ENCODE measurements at places on chromosomes 5 and 9.

- DNase-seq = peak; percentile 88
Measured at GRCh38 chr9:85940832-85941621, at the start of gene NAA35. Gene NAA35 (plus strand): TSS chr9:85941146. CDS start chr9:85942160, 1,014 bp downstream.

- no peak for DNase-seq
Measured at GRCh38 chr9:98809311-98810101, 2.0 kb downstream of the GALNT12 start.

DNA sequence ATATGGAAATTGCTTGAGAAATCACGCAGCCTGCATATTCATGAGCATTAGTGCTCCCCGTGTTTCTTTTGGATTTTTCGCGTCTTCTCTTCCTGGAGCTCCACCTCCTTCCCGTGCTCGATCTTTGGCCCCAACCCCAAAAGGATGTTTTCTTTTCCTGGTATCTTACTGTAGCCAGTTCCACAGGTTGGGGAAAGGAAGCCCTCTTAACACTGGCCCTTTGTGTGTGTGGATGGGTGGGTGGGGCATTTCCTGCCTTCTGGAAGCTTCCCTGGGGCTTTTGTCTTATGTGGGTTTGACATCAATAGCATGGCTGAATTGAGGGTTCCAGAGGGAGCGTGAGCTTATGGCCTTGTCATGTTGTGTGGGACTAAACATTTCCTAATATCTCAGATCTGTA, 21.9 kb downstream of the STXBP1 start:
- no peak for DNase-seq

GRCh38 chr5:141664733-141665461, 13.7 kb upstream of the FCHSD1 start:
- DNase-seq = no peak

- DNase-seq = no peak
Measured at GRCh38 chr5:42756606-42757601, at the start of gene CCDC152. Gene CCDC152 (plus strand): TSS chr5:42756818. CDS start chr5:42759122, 2,304 bp downstream.

- DNase-seq = no peak
Measured at GRCh38 chr5:180839935-180840334, 21.1 kb downstream of the ZFP62 start.

- no peak for DNase-seq
Measured at GRCh38 chr9:462606-463005, 247.9 kb downstream of the DOCK8 start.

- DNase-seq = no peak
Measured at GRCh38 chr5:169717288-169717687, 80.2 kb downstream of the DOCK2 start.

DNA sequence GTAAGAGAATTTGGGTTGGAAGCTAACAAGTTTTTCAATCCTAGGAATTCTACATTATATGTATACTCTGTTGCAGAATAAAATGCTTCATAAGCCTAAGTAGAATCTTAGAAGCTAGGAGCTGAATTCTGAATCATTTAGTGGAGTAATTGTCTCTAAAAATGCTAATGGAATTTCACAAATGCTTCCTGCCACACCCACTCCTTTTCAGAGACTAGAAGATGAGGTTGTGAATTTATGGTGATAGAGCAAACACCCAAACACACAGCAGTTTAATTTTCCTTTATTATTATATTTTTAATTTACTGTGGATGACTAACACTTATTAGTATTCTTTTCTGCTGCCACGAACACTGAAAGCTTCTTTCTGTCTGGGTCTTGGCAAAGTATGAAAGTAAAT, 208.0 kb upstream of the PDE4D start:
- DNase-seq = no peak

DNA sequence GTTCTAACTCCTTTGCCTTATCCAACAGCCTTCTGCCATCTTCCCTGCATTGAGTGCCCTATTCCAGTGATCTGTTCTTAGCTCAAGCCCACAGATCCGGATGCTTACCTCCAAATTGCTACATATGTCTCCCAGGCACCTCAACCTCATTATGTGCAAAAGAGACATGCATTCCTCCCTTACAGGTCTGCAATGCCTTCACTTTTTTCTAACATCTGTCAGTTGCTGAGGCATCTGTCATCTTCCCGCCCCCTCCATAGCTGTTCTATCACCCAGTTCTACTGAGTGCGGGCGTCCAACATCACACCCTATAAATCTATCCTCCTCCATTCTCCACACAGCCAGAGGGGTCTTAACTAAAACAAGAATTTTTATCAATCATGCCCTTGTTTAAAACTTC, 20.1 kb downstream of the NMRK1 start:
- DNase-seq = no peak

DNA sequence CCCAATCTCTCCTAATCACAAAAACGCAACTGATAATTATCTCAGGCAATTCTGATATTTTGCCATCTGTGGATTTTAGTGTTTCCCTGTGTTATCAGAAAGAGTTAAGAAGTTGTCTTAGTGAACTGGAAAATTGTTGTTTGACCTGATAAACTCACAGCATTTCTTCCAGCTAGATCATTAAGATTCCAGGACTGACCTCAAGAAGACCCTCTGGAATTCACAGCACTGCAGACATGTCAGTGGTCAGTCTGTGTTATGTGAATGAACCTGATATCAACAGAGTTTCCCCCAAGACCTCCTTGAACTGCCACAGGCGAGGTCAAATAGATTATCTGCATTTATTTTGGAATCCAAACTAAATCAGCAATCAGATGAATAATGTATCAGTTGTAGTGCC, 174.7 kb downstream of the FBXL7 start:
- no peak for DNase-seq

DNA sequence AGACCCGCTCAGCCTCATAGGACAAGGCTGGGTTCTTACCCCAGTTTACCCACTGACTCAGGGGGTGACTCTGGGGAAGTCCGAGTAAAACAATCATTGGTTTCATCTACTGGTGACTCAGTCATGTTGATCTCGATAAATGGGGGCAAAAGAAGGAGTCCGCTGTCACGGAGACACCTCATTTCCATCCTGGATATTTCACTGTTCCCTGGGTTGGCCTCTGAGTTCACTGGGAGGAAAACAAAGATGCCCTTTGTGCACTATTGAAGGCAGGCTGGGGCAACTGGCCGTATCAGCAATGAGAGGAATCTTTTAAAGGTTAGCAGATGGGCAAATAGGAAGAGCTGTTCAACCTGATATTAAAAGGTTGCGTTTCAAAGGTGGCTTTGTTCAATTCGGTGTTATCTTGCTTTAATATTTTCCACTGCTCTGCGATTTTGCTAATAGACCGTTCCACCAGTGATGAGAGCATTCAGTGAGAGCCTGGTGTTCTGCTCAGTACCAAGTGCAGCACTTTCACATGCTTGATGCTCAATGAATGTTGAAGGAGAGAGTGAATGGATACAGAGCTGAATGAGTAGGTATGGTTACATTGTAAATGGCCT, 110.2 kb upstream of the EGFLAM start:
- no peak for DNase-seq
